ENCODE measurements at places on chromosomes 5 and 9.

DNA sequence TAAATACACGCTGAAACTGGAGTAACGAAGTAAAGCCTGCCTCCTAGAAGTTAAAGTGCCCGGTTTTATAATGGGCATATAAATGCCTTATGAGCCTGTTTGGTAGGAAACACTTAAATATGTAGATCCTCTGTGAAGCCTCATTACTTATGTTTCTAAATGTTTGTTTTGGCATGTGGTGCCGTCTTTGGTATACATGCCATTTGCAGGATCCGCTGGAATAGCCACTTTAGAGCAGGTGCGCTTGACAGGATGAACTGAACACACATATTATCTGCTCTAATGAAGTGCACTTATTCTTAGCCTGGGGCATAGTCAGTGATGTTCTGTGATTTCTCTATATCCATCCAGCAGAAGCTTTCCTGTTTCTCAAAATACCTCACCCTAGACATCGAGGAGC, 778.1 kb upstream of the WWC1 start:
- no peak for DNase-seq

DNA sequence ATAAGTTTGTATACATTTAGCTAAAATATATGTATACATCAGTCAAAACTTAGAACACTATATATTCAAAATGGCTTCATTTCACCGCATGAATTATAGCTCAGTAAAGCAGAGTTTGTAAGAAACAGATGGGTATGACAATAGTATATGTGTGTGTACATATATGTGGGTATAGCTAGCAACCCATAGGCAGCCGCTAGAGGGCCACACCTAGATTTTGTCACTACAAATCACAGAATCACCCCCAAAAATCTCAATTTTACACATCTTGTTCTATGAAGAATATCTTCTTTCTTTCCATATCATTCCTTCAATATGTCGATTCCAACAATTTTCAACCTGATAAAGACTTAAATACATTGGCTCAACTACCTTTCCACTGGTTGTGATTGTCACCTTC, 357.8 kb upstream of the CCNG1 start:
- DNase-seq: no peak

GRCh38 chr5:142319105-142319504, 5.7 kb downstream of the SPRY4 start:
- DNase-seq: no peak

DNA sequence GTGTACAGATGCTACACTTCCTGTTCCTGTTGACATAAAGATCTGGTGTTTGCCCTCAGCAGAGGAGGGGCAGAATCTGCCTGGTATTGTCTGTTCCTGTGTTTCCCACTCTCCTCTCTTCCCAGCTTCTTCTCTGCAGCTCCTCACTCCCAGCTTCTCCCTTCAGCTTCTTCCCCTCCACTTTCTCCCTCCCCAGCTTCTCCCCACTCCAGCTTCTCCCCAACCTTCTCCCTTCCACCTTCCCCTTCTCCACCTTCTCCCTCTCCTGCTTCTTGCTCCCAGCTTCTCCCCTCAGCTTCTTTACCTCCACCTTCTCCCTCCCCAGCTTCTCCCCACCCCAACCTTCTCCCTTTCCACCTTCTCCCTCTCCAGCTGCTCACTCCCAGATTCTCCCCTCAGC, 148.9 kb upstream of the IRX2 start:
- DNase-seq: no peak

DNA sequence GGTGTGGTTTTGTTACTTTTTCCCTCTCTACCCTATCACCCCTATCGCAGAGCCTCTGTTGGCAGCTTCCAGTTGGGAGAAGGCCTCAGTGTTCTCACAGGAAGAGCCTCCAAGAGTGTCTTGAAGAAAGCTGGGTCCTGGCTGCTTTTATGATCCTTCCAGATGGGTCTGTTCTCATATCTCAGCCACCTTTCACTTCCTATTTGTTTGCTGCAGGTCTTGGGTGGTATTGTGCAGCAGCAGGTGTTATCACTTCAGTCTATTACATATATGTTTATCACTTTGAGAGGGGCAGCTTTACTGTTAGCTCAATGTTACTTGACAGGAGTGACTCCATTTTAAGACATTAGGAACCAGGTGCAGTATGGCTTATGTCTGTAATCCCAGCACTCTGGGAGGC, 59.2 kb upstream of the GDNF start:
- no peak for DNase-seq

DNA sequence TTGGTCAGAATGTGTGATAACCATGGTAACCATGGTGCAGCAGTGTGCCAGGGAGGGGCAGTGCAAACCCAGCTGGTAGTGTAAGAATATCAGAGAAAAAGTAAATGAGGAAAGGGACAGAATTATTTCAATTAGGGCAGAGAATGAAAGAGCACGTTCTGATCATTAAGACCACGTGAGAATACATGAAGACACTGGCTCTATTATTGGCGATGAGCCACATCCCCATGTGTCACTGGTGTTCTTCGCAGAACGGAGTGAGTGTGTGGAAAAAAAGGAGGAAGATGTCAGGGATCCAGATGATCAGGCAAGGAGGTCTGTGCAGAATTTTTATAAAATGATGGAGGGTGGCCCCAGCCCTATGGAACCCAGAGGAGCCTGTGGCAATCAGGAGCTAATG, 315.5 kb downstream of the SEMA5A start:
- DNase-seq: no peak
